Nucleus accumbens (tissue), 56 donors: ENCODE measurements at places on chromosomes 2 and 18.

DNA sequence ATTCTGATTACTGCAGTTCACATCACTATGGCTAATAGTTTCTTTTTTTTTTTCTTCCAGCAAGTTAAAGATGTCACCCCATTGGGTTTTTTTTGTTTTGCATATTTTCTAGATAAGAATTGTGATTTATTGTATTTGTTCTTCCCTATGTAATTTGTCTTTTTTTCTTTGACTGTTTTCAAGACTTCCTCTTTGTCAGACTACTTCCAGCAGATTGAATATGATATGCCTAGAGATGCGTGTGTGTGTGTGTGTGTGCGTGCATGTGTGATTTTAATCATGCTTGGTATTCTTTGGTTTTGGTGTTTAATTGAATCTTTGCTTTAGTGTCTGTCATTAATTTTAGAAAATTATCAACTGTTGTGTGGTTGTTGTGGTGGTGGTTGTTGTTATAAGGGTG, 166.7 kb upstream of the SLC39A10 start:
- DNase-seq = no peak

DNA sequence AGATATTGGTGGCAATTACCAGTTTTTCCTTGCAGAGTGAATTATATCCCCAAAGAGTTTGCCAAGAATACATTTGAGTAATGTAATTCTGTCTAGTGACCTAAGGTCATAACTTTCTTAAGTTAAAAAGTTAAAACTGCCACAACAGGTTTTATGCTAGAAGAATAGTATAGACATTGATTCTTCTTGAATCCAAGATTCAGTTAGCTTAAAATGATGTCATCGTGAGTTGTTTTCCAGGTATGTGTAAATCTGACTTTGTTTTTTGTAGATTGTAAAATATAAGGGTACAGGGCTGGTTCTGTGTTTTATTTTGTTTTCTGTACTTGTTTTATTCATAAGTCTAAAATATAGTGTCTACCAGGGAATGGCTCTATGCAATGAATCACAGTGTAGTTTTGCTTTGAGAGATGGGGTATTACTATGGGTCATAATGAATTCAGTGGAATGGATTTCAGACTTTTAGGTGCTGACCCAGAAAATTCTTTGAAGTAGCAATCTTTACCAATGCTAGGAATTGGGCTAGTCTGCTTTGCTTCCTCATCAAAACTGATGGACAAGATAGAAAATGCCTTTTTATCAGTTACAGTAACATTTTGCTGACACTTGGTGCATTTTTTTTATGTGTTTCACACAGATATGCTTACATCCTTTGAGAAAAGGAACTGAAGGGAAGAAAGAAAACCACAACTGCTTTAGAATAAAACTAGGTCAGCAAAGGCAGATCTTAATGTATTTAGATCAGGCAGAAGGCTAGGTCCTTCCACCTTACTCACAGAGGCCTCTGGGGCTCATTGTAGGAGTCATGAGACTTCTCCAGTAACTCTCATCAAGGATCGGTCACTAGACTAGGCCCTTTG, 20.8 kb upstream of the MGAT5 start:
- no peak for DNase-seq

DNA sequence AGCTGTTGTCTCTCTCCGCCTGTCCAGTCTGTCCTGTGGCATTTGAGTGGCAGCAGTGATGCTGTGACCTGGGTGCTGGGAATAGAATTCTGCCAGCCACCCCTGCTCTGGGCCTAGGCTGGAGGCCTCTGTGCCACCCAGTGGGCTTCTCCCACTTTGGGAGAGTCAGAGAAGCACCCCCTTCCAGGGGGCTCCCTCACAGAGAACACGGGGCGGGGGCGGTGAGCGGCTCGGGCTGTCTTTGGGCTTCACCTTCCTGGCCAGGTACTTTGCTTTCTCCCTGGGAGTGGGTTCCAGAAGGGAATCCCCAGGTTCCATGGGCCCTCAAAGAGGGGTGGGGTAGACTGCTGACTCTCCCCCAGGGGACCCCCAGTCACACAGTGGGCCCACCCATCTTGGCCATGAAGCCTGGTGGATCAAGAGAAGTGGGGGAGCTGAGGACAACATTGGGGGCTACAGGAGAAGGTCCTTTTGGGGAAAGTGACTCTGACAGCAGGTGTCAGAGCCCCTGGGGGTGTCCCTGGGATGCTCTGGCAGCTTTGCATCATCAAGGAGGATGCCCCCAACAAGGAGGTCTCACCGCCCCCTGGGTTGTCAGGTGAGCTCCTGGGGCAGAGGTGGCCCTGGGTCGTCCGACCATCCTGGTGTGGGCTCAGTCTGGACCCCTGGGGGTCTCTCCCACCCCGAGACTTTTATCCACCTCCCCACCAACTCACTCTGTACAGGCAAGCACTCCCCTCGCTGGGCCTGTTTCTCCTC, 18.8 kb upstream of the BOK start:
- DNase-seq = no peak

- no peak for DNase-seq
These were observed 57.3 kb downstream of the CPO start for GRCh38 chr2:206996556-206997065.

- DNase-seq = no peak
These were observed 282.6 kb downstream of the CCDC178 start for GRCh38 chr18:33157893-33158292.

- DNase-seq = no peak
These were observed 165.3 kb downstream of the ARL4C start for GRCh38 chr2:234331566-234331965.
